Activated T-helper 9 cell treated with anti-CD3 and anti-CD28 coated beads, Interleukin-2, amount 50 U/mL, for 16 hours (primary cell): ENCODE measurements at places on chromosomes 16 and 17.

- no peak for DNase-seq
These were observed 411.7 kb upstream of the EEF2KMT start for GRCh38 chr16:5509336-5509735.

GRCh38 chr16:80346111-80346632 is 194.6 kb upstream of the DYNLRB2 start:
- no peak for DNase-seq

DNA sequence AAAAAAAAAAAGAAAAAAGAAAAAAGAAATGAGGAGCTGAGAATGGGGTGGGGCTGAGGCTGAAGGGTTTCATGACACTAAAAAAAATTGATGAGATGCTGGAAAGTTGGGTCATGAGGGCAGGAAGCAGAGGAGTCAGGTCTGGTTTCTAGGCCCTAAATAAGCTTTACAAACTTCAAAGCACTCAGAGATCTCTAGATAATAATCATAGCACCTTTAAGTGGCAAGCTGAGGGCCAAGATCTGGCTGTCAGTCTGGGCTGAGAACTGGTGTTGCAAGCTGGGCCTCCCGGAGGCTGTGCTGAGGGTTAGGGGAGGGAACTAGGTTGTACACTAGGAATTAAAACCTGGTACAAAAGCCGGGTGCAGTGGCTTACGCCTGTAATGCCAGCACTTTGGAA is 6.4 kb downstream of the ZNF764 start:
- DNase-seq, result peak; percentile 35

DNA sequence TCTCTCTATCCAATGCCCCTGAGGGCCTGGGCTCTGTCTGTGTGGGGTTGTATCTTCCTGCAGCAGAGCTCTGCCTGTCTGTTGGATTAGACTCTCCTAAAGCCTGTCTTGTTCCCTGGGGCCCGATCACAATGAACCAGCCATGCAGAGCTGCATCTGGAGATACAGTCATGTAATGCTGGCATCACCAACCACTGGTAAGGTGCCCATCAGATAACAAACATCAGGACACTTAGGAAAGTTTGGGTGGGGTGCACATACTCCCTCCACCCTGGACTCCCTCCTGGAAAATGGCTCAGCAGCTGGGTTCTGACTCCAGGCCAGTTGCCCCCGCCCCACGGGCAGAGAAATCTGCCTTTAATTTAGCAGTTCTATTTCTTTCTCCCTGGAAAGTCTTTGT is 61.3 kb upstream of the BRD7 start:
- no peak for DNase-seq

DNA sequence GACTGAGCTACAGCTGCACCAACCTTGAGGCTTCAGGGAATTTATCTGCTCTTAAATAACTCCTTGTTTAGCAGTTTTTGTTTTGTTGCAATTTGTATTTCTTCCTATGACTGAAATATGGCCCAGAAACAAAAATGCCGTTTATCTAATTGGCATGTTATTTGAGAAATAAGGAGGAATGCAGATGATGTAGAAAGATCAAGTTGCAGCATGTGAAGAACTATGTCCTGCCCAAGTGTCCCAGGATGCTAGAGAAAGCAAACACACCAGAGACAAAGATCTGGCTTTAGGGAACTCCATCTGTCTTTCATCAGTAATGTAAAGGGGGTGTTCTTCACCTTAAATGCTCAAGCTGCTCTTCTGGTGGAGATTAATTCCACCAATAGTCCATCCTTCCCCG is 29.7 kb downstream of the USP31 start:
- no peak for DNase-seq

- no peak for DNase-seq
These were observed 19.8 kb upstream of the NTN1 start for GRCh38 chr17:9001559-9001958.

DNA sequence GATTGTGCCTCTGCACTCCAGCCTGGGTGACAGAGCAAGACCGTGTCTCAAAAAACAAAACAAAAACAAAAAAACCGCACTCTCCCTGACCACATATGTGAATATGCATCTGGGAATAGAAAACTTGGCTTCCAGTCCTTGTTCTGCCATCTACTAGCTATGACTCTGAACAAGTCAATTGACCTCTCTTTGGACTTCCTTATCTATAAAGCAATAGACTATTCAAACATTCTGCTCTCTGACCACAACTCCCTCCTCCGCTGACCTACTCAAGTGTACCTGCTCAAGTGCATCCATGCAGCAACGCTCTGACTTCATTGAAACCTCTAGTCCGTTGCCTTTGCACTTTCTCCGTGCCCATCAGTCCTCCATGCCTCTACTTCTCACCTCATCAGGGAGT is 52.6 kb upstream of the KDM6B start:
- no peak for DNase-seq

GRCh38 chr17:9878786-9879525 is 26.1 kb downstream of the RCVRN start:
- DNase-seq, result no peak

GRCh38 chr16:66270333-66270927 is 96.1 kb upstream of the CDH5 start:
- DNase-seq, result peak; percentile 34

- no peak for DNase-seq
These were observed 4.2 kb downstream of the HID1 start for GRCh38 chr17:74968361-74968780.

- DNase-seq, result no peak
These were observed 482.6 kb upstream of the ERCC4 start for GRCh38 chr16:13437413-13437795.
